ENCODE measurements at places on chromosomes 7 and 10.

DNA sequence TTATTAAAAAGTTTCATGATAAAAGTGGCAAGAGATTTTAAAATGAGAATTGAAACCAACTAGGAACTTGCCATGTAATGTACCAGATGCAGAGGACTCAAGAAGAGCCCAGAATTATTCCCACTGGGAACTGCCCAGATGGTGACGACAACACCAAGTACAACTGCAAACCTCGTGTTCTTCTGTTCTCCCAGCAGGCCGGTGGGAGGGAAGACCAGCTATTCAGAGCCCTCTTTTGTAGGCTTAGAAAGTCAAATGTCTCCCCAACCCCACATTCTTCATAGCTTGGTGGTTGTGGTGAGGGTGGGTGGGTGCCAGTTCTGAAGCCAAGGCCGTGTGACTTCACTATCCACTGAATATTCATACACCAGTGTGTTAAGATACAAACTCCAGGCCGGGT, 54.3 kb upstream of the ITGB1 start:
- no peak for DNase-seq

DNA sequence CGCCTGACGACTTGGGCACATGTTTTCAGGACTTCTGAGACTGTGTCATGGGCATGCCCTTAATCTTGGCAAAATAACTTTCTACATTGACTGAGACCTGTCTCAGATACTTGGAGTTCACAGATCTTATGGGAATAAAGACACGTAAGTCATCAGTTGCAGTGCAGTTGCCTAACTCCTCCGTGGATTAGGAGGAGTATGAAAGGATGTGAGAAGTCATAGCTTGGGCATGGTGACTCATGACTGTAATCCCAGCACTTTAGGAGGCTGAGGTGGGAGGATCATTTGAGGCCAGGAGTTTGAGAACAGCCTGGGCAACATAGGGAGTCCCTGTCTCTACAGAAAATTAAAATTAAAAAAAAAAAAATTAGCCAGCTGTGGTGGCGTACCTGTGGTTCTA, 49.6 kb downstream of the EXOC6 start:
- DNase-seq = no peak

DNA sequence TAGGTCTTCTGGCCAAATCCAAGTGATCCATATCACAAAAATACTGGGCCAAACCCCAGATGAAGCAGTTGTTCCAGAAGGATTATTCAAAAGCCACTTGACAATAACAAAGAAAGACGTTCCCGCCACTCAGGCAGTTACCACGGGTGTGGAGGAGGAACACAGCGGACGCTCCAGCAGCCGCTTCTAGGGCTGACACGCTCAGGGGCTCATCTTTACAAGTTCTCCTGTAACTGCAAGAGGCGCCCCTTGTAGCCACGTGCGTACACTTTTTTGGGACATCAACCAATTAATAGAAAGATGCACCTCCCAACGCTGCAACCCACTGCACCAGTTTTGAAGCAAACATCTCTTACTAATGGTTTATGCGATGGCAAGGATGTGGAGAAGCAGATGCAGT, 159.4 kb downstream of the GRID1 start:
- no peak for DNase-seq

- DNase-seq = no peak
Measured at GRCh38 chr10:77037735-77038403, 599.7 kb downstream of the KCNMA1 start.

- DNase-seq = no peak
Measured at GRCh38 chr7:6615723-6616555, 529 bp downstream of the ZNF853 start.

GRCh38 chr7:53070883-53071282, 35.5 kb downstream of the POM121L12 start:
- no peak for DNase-seq

- no peak for DNase-seq
Measured at GRCh38 chr10:33365301-33365700, 30.8 kb upstream of the NRP1 start.

DNA sequence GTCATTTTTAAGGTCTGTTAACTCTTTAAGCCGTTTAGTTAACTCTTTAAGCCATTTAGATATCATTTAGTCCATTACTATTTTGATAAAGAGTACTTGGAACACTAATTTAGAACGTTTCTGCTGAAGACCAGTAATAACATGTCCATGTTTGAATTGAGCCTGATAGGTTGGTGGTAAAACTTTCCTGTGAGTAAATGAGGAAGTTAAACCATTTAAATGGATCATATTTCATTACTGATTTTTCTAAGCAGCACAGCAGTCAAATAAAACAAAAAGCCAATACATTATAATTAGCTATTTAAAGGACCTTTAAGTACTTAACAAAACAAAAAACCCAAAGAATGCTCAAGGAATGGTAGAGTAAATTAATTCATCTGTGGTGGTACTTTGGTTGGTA, 29.4 kb downstream of the PHTF2 start:
- no peak for DNase-seq

DNA sequence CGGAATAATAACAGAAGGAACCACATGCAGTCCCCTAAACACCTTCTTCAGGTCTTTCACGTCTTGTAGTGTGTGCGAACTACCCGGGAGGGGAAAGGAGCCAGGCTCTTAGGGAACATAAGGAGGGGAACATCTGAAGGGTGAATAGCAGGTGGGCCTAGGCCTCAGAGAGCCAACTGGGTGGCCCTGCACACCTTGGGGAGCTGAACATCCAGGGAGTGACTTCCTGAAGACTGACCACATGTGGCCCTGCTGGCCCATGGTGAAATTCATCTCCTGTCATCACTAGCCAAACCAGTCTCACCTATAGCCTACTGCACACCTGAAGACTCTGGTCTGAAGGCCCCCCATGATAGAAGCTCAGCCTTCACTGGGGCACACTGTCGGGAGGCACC, 5.6 kb downstream of the CALML3 start:
- no peak for DNase-seq

- DNase-seq = no peak
Measured at GRCh38 chr7:33487998-33488682, 358.8 kb downstream of the BBS9 start.

- no peak for DNase-seq
Measured at GRCh38 chr7:94556028-94556427, 46.4 kb downstream of the CASD1 start.

- no peak for DNase-seq
Measured at GRCh38 chr10:79179164-79179956, 110.6 kb downstream of the ZMIZ1 start.

- DNase-seq = no peak
Measured at GRCh38 chr7:48148311-48148710, 22.9 kb upstream of the ABCA13 start.

- DNase-seq = no peak
Measured at GRCh38 chr7:685540-685939, 41.0 kb upstream of the DNAAF5 start.

DNA sequence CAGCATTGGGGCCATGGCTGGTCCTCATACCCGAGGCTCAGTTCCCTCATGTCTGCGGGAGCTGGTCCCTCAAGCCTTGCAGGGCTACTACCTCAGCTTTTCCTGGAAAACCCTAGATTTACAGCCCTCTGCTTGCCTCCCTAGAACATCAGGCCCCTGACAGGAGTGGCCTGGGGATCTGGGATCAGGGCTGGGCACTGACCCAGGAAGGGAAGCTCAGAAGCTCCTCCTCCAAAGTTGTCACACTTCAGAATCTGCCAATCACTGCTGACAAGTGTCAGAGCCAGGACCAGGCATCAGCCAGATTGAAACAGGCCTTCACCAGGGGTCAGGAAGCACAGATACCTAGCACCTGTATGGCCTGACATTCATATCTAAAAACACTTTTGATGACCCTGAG, 115.2 kb downstream of the GRID1 start:
- no peak for DNase-seq

- no peak for DNase-seq
Measured at GRCh38 chr7:106119719-106120118, 7.6 kb upstream of the SYPL1 start.

DNA sequence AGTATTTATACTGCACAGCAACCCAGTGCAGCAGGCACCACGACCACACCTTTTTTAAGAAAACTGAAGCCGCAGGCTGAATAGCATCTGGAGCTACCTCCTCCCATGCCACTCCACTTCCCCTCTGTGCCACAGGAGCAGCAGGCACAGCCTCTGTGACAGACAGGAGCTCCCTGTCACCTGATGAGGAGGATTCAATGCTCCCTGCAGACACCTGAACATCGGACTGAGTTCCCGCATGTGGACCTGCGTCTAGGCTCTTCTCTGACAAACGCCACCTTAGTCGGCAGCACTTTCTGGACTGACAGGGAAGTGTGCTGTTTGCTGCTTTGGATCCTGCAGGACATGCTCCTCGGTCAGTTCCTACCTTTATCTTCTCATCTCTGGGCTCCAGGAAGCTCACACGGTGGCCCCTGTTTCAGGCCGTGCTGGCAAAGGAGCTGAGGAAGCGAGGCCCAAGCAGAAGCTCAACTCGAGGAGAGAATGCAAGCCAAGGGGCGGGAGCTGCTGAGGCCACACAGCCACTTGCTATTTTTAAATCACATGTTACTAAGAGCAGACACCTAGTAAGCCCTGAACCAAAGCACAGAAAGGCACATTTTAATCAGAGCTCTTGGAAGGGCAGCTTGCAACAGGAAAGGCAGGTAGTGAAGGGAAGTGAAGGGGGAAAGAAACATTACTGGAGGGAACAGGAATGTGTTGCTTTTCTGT, 56.6 kb downstream of the VOPP1 start:
- no peak for DNase-seq

- DNase-seq = no peak
Measured at GRCh38 chr7:135074096-135074495, 73.8 kb upstream of the TMEM140 start.

- no peak for DNase-seq
Measured at GRCh38 chr7:26543951-26544350, 252.3 kb downstream of the SNX10 start.

DNA sequence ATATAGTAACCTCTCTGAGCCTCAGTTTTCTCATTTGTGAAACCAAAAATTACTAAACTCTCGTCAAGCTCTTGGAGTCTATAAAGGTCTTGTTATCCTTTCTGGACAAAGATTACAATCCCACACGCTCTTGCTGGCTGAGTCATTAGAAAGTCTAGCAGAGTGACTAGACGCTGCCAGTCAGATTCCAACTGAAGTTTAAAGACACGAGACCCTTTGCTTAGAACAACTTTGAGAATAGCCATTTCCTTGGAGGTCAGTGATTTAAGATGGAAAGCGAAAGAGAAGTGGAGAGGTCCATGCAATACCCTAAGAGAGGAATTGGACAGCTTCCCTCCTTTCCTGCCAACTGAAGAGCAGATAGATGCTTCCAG, 119.5 kb downstream of the APBB1IP start:
- no peak for DNase-seq

DNA sequence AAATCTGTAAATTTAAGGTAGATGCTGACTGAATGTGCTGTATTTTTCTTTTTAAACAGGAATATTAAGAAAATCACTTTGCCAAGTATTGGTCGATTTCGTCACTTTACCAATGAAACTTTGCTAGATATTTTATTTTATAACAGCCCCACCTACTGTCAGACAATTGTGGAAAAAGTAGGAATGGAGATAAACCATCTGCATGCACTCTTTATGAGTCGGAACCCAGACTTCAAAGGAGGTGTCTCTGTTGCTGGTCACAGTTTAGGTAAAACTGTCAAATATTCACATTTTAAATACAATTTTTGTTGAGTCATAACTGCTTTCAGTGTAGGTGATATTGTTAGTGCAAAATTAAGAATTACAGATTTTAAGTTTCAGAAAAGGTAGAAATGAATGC, 25.2 kb downstream of the SEC23IP start:
- no peak for DNase-seq

DNA sequence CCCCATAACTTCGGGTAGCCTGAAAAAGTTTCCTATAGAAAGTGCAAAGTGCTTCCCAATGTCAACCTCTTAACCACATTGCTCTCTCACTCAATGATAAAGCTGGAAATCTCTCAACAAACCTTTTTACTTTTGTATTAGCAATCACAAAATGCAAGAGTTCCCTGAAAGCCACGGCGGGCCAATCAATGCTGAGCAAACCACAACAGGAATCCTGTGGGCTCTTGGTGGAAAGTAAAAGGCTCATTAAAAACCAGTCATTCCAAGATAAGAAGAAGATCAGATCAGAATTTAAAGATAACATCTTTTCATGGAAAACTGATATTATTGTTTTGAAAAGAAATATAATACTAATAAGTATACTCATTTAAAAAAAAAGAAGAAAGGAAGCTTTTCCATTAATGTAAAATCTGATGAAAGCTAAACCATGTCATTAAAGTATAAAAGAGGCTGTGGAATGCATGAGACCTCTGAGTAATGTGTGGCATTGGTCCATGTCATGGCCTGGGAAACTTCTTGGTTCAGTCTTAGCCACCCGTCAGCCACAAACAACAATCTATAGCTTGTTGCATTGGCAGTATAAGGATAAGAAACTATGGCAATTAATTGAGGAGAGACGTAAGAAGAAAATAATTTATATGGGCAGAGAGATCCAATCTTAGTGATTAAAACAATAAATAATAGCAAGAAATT, 1066.1 kb upstream of the SORCS1 start:
- DNase-seq = no peak

- no peak for DNase-seq
Measured at GRCh38 chr10:62912086-62912485, 95.9 kb upstream of the EGR2 start.

- DNase-seq = no peak
Measured at GRCh38 chr10:49299816-49300139, 808 bp downstream of the C10orf71 start.

DNA sequence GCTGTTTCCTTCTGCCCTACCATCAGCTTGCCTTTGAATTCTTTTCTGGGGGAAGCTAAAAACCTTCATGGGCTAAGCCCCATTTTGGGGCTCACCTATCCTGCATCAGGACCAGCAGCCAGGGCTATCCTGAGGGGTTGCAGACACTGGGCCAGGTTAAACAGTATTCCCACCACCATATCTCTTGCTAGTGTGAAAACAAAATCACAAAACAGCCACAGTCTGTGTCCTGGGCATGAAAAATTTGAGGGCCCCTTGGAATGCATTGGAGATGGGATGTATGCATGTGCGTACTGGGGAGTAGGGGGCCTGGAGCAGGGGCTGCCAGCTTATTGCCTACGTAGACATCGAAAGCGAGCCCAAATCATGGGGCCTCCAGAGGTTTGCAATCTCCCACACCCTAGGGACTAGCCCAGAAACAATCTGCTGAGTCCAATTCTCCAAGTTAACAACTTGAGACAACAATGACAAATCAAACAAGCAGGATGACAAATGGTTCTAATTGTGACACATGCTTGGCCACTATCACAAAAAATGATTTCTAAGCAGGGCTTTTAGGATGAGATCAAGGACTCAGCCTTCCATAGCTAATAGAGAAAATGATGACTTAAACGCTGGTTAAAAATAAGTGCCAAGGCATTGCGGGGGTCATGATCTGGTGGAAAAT, 557.1 kb downstream of the KCNMA1 start:
- no peak for DNase-seq

- DNase-seq = no peak
Measured at GRCh38 chr7:3916146-3916545, 615.1 kb downstream of the SDK1 start.

DNA sequence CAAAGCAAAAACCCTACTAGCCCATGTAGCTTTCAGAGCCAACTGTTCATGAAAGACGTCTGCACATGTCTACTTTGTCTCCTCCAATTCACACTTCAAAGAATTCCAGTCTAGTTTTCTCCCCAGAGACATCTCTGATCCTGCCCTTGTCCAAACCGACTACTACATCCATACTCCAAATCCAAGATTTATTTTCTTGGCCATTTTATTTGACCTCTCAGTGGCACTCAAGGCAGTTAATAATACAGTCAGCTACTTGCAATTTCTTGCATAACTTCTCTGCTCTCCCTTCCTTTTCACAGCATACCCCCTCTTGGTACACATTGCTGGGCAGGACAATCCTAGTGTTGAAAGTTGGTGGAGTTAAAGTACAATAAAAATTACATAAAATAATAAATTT, 170.9 kb upstream of the INHBA start:
- no peak for DNase-seq

Data from stimulated activated CD4-positive, alpha-beta T cell treated with anti-CD3 and anti-CD28 coated beads, TNF-alpha, amount 100 ng/mL, for 48 hours (primary cell).